ENCODE measurements at places on chromosomes 7 and 10.

- no peak for DNase-seq
These were observed 91.6 kb downstream of the KCNMA1 start for GRCh38 chr10:77546042-77546441.

DNA sequence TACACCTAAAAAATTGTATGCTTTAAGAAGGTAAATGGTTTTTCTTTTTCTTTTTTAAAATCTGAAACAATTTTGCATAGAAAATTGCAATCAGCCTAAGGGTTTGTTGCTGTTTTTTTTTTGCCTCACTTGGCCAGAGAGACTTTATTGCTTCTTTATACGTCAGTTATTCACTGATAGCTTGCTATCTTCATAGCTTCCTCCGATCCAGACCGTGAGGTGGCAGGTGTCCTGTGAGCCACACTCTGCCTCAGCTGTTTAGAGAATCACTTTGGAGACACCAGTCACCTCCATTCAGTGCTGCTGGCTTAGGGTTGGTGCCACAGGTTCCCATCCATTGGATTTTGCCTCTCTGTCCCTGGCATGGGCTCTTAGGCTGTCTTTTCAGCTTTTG, 68.0 kb downstream of the HHEX start:
- DNase-seq = no peak

DNA sequence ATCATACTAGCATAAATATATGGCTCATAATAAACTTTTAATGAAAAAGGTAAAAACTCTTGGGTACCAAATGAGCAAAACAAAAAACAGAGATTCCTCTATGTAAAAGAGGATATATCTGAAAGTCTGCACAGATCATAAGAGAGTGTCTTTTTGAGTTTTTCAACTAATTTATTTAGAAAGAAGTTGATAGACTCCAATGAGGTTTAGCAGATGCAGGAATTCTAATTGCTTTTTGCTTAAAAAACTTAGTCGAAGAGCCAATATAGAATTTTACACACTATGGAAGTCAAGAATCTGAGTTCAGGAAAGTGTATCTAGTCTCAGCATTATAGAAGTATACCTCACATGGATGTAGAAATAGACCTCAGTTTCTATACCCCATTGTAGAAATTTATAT, 3.4 kb upstream of the MLLT10 start:
- DNase-seq = no peak

DNA sequence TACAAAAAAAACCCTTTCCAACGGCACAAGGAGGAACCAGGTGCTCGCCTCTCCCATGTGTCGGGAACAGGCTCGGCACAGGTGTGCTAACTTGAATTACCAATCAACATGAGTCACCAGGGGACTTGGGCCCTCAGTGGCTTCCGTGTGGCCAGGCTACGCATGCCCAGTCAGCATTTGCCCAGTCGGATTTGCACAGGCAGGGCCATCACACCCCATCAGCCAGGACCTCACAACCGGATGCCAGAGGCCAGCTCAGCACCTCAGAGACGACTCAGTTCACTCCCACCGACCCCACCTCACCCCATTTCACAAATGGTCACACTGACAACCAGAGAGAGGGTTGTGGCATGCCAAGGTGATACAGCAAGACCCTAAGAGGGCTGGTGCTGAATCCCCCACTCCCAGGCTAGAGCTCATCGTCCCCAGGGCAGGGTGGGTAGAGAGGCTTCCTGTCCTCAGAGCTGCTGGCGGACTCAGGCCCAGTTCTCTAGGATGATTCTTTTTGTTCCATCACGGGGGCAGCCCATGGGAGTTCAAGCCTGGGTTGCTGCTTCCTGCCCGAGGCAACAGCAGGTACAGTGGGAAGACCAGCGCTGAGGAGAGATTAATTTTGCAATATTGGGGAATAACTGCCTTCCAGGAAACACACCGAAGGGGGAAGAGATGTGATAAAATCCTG, 13.6 kb downstream of the ANXA11 start:
- no peak for DNase-seq

All from activated naive CD8-positive, alpha-beta T cell treated with anti-CD3 and anti-CD28 coated beads, Interleukin-2, amount 50 U/mL, for 16 hours (primary cell).